ENCODE measurements at places on chromosomes 6 and 20.

DNA sequence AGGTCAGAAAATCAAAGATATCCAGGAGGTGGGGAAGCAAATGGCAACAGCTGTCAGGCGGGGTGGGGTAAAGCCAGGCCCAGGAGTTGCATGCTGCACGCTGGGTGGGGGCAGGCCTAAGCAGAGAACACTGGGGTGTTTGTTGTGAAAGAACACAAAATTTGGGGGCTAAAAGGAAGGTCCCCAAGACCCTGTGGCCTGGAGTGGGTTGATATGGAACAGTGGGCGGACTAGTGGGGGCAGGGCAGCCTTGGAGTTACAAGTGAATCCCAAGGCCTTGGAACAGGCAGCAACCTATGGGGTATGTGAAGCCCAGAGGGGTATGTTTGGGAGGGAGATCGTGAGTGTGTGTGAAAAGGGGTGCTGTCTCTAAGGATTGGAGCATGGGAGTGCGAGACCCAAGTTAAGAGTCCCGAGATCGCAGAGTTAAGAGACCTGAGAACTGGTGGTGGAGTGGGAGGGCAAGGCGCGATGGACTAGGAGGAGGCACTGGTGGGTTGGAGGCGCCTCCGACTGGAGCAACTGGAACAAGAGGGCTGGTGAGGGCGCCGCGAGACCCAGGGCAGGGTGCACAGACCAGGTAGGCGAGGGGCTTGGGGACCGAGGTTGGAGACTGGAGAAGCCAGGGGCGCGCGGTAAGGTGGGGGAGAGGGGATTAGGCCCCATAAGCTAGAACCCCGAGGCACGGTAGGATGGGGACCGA lies 658 bp downstream of the CUL7 start:
- DNase-seq = no peak

DNA sequence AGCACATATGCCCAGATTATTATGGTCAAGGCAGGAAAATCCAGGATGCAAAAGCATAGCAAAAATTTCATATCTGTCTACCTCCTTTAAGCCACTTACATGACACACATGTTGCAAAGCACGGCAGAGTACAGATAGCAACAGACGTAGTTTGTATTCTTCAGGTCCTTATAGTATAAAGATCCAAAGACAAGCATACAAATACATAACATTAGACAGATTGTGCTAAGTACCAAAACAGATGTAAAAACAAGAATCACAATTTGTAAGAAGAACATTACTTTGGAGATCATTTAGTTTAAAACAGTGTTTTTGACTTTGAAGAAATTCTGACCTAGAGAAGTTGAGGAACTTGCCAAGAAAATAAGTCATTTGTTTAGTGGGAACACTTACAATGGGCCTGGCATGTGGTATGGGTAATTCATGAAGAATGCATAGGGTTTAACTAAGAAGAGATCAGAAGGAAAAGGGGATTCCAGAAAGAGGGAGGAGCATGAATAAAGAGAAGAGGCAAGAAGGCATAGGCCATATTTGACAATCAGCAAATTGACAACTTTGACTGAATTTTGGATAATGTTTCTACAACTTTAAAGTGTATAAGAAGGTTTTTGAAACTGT lies 30.6 kb upstream of the LMBRD1 start:
- DNase-seq = no peak

GRCh38 chr6:95599706-95600105 lies 22.4 kb downstream of the MANEA start:
- DNase-seq = no peak

DNA sequence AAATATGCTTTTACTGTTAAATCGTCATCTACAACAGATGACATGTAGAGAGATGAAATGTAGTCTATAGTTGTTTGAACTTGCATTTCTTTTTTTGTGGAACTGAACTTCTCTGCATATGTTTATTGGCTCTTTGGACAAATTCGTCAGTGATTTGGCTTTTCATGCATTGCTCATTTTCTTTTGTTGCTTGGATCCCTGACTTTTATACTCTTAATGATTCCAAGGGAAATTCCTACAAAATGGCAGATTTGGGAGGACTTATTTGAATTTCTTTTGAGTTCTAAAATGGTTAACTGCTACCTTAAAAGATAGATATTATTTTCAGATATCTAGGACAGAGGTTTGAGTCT lies 65.4 kb downstream of the UTRN start:
- no peak for DNase-seq

DNA sequence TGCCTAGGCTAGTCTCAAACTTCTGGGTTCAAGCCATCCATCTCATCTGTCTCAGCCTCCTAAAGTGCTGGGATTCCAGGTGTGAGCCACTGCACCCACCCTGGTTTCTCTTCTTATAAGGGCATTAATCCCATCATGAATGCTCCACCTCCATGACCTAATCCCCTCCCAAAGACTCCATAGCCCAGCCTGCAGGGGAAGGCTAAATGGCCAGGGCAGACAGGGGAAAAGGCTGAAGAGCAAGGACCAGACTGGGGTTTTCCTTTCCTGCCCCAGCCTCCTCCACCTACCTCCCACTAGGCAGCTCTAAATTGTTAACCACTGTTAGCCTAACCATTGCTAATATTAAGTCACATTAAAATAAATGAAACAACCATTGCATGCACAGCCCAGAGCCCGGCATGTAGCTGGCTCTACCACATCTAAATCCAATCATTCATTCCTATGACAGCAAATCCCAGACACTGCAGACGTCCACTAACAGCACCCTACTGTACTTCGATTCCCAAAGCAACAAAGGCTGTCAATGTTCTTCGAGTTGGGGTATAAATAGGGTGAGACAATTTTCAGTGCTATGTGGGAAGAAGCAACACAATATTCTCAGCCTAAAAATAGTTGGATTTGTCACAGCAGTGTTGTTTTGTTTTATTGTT lies 243.2 kb upstream of the ARID1B start:
- no peak for DNase-seq

DNA sequence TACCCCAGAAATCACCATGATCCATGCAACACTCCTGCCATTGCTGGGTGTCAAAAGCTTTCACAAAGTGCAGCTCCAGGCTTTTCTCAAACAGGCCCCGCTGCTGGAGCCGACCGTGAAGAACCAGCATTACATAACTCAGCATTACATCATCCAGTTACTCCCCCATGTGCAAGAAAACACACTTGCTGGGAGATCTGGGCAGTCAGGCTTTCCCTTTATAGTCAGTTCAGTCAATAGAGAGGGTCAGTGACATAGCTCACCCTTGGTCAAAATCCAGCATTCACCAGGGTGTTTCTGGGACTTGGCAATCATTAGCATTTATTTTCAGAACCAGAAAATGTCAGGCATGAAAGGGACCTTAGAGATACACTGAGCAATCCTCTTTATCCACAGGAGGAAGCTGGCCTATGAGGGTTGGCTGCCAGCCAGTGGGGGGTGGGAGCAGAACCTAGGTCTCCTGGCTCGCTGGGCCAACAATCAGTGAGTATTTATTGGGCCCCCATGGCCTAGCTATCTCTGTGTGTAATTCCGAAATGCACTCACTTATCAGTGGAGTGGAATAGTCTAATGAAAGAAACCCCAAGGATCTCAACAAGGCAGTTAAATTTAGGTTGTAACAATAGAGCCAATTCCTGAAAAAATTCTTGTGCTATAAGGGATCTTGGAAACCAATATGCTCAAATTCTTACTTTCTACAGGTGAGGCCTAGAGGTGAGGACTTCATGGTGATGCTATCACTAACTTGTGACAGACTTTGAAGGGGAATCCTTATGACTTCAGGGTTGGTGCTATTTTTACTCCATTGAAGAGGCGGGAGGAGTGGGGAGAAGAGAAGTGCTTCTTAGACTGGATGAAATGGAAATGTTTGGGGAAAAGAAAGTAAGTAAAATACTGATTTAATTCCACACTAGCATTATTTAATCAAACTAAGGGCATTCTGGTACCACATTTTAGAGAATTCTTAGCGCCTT lies 54.6 kb downstream of the LYRM4 start:
- no peak for DNase-seq

DNA sequence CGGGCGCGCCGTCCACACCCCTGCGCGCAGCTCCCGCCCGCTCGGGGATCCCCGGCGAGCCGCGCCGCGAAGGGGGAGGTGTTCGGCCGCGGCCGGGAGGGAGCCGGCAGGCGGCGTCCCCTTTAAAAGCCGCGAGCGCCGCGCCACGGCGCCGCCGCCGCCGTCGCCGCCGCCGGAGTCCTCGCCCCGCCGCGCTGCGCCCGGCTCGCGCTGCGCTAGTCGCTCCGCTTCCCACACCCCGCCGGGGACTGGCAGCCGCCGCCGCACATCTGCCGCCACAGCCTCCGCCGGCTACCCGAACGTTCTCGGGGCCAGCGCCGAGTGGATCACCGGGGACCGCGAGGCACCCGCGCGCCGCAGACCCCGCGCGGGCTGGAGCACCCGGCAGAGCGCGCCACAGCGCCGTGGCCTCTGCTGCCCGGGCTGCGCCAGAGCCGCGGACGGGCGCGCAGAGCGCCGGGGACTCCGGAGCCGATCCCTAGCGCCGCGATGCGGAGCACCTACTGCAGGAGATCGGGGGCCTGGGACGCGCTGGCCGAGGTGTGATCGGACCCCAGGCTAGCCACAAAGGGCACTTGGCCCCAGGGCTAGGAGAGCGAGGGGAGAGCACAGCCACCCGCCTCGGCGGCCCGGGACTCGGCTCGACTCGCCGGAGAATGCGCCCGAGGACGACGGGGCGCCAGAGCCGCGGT lies at the start of gene BMP2:
TSS of gene BMP2 (plus strand) at position 151 of the 692 bp plus-strand sequence. CDS start 2,441 bp downstream, outside the sequence.
- peak; percentile 44 for DNase-seq

- no peak for DNase-seq
Measured at GRCh38 chr6:131383421-131384411, 189.3 kb upstream of the ARG1 start.

DNA sequence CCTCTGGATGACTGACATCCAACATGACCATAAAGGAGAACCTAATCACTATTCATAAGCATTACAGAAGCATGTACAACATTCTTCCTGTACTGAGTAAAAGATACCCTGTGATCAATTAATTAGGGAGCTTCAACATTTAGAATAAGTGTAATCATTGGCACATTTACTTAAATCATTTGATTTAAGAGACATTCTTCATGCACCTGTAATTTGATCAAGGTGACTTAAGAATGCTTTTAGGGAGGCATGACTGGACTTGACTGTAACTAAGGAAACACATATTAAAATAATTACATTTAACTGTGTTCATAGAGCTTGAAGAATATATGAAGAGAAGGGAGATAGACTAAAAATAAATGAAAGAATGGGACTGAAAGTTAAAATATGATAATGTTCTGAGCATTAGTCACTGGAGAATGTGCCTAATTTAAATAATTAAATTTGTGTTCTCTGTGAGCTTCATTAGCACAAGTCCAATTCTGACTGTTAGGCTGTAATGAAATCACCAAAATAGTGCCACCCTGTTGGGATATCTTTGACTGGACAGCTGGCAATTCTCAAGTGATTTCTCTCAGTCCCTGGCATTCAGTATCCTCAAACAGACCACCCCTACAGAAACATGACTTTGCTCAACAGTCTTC lies 295.5 kb upstream of the ADGRB3 start:
- DNase-seq = no peak

GRCh38 chr20:22691369-22692118 lies 107.2 kb upstream of the FOXA2 start:
- peak; percentile 60 for DNase-seq

DNA sequence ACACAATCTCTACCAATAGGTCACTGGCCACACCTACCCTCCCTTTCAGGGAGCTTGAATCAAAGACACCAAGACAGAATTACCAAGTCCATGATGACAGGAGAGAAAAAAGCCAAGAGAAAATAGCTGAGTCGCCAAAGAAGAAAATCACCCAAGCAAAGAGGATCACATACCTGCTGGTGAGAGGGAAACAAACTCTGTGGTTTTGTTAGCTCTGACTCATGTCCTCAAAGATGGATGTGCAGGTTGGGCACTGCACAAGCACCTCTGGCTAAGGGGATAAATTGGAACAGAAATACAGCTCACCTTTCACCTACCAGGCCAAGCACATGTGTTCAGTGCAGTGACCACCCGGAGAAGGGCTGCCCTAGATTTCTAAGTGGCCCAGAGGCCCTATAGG lies 114.8 kb downstream of the TFAP2A start:
- DNase-seq = no peak

DNA sequence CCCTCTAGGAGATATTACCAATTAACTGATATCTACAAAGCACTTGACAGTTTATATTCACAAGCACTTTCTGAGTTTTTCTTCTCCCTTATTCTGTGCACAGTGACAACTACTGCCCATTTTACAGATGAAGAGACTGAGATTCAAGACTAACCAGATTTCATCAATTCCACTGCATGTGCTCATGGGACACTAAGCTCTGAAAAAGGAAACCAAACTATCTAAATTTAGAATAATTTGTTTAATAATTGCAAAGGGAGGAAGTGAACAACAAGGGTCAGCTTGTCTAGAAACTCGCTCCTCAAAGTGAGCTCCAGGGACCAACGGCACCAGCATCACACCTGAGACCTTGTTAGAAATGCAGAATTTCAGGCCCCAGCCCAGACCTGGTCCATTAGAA lies 50.8 kb upstream of the MYLIP start:
- DNase-seq = no peak

DNA sequence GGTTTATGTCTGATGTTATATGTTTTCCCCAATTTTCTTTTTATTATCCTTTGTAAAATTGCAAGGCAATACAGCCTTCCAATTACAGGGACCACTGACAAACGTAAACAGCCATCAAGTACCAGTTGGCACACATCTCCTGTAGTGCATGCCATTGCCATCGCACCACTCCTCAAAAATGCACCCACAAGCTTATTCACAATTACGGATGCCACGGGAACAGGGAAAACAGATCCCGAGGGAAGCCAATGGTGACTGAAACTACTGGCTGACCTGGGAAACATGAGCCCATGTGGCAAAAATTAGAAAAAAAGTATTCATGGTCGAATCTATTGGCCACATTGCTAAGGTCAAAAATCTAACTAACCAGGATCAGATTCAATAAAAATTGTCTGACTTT lies 395.2 kb downstream of the PAX1 start:
- DNase-seq = no peak

DNA sequence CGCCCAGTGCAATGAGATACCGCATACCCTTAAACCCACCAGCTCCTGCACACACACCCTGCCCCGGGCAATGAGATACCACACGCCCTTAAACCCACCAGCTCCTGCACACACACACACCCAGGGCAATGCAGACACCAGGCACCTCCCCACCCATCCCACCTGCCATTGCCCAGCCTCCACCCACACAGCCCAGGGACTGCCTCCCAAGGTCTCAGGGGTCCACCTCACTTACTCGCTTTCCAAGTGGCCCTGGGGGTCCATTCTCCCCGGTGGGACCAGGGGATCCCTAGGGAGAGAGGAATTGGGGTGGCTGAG lies 24.0 kb downstream of the COL11A2 start:
- DNase-seq = no peak

- no peak for DNase-seq
Measured at GRCh38 chr20:12965212-12965869, 43.4 kb upstream of the SPTLC3 start.

- DNase-seq = no peak
Measured at GRCh38 chr6:132684272-132684671, 25.3 kb upstream of the TAAR1 start.

GRCh38 chr20:35654415-35654814 lies 10.3 kb downstream of the CPNE1 start:
- no peak for DNase-seq

- DNase-seq = no peak
Measured at GRCh38 chr20:46688151-46689081, 828 bp downstream of the TP53RK start.

GRCh38 chr6:16546861-16547260 lies 214.4 kb downstream of the ATXN1 start:
- DNase-seq = no peak
